ENCODE measurements at places on chromosomes 11 and 22.
A peak's percentile ranks its signal among the peaks of the same experiment; 100 is the strongest.

GRCh38 chr11:61345954-61346843 is 13.2 kb downstream of the TKFC start:
- DNase-seq, result no peak

- no peak for DNase-seq
Measured at GRCh38 chr11:119501777-119502405, 78.9 kb upstream of the THY1 start.

DNA sequence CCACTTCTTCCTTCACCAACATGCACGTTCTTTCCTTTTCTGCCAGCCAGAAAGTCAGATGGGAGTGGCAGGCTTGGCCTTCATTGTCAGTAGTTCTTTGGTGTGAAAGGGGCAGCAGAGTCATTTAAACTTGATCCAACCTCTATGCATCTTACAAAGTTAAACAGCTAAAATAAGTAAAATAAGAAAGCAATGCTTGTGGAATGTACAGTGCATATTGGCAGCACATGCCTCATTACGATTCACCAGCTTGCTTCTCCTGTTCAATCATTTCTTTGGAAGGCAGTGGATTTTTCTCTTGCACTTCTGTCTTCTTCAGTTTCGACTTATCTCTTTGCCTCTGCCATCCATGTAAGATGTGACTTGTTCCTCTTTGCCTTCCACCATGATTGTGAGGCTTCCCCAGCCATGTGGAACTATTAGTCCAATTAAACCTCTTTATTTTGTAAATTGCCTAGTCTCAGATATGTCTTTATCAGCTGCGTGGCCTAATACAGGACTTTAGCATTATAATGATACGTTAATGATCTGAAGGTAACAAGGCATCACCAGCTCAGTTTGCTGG is 14.8 kb downstream of the LGALS12 start:
- DNase-seq, result no peak

DNA sequence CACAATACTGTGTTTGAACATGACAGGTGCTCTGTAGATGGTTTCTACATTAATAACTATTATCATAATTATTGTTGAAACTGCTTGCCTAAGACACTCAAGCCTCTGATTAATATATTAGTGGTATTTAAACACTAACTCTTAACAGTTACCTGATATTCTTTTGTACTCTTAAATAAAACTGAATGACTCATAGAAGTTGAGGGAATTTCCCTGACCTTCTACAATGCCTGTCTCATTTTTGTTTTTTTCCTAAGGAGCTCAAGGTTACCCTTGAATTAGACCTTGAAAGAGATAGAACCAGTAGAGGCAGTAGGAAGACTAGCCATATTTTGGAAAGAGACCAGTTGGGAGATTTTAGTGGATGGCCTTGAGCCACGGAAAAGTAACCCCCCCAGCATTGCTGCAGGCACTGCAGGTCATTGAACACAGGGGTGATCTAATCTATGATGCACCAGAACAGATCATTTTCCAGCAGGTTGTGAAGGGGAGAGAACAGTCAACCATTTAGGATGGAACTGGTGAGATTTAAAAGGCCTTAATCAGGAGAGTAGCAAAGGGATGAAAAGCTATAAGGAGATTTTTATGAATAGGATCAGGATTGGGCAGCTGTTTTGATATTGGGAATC is 148.3 kb downstream of the PGR start:
- DNase-seq, result no peak

GRCh38 chr11:57597461-57597915 is at the start of gene SERPING1:
TSS of gene SERPING1 (plus strand) at chr11:57597685. CDS start at chr11:57598271, 586 bp downstream.
- DNase-seq, result no peak

DNA sequence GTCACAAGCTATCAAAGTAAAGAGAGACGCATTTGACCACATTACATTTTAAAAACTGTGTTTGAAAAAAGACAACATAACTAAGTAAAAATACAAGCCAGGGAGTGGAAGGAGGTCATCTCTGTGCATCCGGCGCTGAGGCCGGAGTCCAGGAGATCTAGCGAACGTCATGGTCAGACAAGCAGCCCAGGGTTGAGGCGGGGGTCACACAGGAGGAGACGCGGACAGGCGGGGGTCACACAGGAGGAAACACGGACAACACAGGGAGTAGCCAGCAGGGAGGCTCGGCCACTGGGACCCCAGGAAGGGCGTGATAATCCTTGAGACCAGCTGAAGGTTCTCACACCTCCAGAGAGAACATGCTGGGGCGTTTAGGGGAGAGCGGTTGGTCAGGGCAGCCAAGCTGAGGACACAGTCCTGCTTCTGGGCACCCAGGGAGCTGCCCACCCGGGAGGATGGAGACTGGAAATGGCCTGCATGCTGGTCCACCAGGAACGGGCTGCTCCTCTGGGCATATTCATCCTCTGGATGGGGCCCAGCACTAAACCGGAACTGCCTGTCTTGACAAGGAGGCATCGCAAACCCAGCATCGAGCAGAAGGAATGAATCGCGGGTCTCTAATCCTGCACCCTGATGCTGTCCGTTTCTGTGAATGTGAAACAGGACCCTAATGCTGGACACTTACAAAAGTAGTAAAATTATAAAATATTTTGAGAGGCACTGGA is 40.9 kb upstream of the MUC5AC start:
- DNase-seq, result no peak

GRCh38 chr11:121571506-121571905 is 118.7 kb upstream of the SORL1-AS1 start:
- DNase-seq, result no peak

GRCh38 chr11:105610871-105611571 is 1.1 kb downstream of the GRIA4 start:
- DNase-seq, result peak; percentile 27
